ENCODE measurements at places on chromosomes 3 and 15.

- no peak for DNase-seq
Observed at GRCh38 chr15:39285071-39285470, 295.8 kb upstream of the THBS1 start.

- no peak for DNase-seq
Observed at GRCh38 chr3:142117056-142117851, 32.1 kb downstream of the TFDP2 start.

DNA sequence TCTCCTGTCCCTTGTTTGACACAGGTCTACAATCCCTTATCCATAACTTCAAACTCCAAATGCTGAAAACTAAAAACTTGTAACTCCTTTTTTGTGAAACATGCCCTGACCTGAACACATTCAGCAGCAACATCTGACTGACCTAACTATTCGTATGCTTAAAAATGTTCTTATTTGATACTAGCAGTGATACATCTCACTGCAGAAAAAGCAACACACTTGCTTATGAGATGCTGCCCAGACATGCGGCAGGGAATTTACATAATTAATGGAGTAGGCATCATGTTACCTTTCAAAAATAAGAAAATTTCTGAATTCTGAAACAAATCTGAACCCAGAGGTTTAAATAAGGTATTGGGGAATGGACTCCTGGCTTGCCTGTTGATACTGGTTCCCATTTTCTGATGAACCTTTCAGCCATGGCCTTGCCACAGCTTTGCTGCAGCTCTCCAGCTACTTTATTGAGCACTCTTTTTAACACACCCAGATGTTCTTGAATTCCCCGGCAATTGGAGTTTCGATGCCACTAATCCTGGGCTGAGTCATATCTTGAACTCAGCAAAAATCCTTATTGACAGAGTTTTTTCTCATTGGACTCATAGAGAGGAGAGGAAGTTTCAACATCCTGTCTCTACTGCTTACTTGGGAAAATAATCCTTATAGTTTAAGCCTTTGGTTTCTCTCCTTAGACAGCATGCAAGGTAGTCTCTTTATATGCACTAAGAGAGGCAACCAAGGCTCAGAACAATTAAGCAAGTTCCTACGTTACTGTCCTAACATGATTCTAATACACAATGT, 296.6 kb upstream of the LMCD1 start:
- DNase-seq = no peak

DNA sequence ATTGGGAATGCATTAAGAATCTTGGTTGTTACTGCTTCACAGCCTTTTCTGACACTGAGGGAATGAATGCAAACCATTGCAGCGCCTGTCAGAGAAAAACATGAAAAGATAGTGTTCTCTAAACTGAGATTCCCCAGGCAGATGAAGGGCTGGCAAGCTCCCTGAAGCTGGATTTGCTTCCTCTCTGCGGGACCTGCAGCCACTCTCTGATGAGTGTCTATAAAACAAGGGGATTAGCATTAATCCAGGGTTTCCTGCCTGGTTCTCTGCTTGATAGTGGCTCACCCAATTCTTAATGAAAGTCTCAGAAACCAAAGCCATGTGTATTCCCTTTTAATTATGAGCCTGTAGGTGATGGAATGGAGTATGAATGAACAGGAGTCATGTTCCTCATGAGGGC, 344.3 kb upstream of the UMPS start:
- no peak for DNase-seq

GRCh38 chr3:153052096-153052460, 109.9 kb upstream of the RAP2B start:
- DNase-seq = no peak

- no peak for DNase-seq
Observed at GRCh38 chr3:27720899-27721716, 1.0 kb downstream of the EOMES start.

GRCh38 chr3:123349566-123350435, 99.1 kb downstream of the ADCY5 start:
- no peak for DNase-seq

DNA sequence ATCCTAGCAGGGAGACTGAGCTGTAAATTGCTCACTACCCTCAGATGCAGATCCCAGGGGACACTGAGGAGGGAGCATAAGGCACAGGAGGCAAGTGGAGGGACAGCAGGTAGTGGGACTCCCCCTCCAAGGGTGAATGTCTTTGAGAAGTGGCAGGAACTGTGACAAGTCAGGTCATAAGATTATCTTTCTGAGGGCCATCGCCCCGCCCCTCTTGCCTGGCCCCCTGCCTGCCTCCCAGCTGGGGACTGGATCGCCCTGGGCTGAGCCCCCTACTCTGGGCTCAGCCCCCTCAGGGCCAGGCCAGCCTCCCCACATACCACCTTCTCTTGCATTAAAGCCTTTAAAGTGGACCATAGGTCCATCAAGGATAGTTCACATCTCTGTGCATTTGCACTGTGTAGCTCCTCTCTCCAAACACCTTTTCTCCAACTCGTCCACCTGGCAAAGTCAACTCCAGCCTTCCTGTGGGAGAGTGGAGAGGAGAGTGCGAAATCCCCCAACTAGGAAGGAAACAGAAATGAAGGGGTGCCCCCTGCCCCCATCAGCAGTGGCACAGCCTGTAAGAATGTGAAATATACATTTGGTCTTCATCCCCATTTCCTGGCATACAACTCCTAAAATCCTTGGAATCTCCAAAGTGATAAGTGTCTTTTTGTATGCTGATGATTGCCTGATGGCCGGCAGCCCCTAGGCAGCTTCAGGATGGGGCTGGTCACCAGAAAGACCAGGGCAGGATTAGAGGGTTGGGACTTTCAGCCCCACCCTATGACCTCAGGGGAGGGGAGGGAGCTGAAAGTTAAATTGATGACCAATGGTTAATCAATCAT, 14.7 kb downstream of the PIF1 start:
- no peak for DNase-seq

GRCh38 chr3:161069511-161070251, 35.5 kb downstream of the B3GALNT1 start:
- DNase-seq = no peak

- no peak for DNase-seq
Observed at GRCh38 chr3:37742574-37743212, 119.0 kb upstream of the CTDSPL start.

- no peak for DNase-seq
Observed at GRCh38 chr3:39050029-39050428, 1.7 kb downstream of the SCN11A start.

- DNase-seq = no peak
Observed at GRCh38 chr15:91514147-91514546, 339.4 kb upstream of the SLCO3A1 start.

DNA sequence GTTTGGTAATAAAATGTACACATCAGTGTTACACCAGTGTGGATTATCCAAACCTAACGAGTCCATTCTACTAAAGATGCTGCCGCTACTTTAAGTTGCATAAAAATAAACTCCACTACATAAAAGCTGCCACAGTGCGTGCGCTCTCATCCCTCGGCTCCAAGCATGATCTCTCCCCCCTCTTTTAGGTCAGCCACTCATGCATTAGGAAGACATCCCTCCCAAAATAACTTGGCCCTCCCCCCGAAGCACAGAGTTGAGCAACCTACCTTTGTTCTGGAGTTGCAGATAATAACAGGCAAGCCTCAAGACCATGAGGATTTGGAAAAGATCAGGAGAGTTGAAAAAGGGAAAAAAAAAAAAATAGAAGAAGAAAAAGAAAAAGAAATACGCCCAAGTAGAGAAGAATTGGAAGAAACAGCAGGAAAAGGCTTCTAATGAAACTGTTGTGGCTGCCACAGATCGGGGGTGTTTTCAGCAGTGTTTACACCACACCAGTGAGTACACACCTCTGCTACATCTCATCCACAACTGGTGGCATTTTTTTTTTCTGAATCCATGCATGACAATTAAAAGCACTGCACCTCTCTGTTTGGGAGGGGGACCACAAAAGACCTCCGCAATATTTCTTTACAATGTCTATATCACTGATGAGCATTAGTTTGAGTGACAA, 339.2 kb downstream of the FOXP1 start:
- no peak for DNase-seq

DNA sequence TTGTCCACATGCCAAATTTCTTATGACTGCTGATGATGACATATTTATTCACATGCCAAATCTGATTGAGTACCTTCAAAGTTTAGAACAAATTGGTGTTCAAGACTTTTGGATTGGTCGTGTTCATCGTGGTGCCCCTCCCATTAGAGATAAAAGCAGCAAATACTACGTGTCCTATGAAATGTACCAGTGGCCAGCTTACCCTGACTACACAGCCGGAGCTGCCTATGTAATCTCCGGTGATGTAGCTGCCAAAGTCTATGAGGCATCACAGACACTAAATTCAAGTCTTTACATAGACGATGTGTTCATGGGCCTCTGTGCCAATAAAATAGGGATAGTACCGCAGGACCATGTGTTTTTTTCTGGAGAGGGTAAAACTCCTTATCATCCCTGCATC, 17.3 kb downstream of the B3GNT5 start:
- no peak for DNase-seq

GRCh38 chr15:25175789-25176615, 221.2 kb downstream of the SNRPN start:
- peak; percentile 46 for DNase-seq

- peak; percentile 80 for DNase-seq
Observed at GRCh38 chr15:74196175-74196574, 6.4 kb downstream of the STRA6 start.

GRCh38 chr3:142976621-142977398, 13.3 kb upstream of the PAQR9 start:
- peak; percentile 91 for DNase-seq

GRCh38 chr3:42633544-42633943, 20.0 kb upstream of the ZBTB47 start:
- no peak for DNase-seq

DNA sequence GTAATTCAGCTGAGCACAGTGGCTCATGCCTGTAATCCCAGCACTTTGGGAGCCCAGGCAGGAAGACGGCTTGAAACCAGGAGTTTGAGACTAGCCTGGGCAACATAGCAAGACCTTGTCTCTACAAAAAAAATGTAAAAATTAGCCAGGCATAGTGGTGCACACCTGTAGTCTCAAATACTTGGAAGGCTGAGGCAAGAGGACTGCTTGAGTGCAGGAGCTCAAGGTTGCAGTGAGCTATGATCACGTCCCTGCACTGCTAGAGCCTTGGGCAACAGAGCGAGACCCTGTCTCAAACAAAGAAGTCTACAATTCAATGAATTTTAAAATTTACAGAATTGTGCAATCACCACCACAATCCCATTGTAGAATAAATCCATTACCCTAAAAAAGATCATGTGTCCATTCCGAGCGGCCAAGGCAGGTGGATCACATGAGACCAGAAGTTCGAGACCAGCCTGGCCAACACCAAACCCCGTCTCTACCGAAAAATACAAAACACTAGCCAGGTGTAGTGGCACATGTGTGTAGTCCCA, 45.2 kb downstream of the FBXO22 start:
- no peak for DNase-seq

DNA sequence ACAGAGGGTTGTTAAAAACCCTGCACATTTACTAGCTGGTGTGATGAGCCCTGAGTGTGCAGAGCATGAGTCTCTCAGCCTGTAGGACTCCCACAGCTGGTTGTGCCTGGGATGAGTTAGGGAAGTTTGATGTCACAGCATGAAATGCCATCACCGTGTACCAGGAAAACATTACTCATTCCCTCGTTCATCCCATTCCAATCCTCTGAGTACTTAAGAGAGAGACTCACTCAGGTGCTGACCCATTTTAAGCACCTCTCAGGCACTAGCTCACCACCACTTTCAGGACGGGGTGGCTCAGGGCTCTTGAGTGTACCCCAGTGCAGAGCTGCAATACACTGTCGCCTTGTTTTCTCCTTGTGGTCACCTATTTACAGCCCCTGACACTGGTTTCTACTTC, 18.7 kb downstream of the MGLL start:
- no peak for DNase-seq

DNA sequence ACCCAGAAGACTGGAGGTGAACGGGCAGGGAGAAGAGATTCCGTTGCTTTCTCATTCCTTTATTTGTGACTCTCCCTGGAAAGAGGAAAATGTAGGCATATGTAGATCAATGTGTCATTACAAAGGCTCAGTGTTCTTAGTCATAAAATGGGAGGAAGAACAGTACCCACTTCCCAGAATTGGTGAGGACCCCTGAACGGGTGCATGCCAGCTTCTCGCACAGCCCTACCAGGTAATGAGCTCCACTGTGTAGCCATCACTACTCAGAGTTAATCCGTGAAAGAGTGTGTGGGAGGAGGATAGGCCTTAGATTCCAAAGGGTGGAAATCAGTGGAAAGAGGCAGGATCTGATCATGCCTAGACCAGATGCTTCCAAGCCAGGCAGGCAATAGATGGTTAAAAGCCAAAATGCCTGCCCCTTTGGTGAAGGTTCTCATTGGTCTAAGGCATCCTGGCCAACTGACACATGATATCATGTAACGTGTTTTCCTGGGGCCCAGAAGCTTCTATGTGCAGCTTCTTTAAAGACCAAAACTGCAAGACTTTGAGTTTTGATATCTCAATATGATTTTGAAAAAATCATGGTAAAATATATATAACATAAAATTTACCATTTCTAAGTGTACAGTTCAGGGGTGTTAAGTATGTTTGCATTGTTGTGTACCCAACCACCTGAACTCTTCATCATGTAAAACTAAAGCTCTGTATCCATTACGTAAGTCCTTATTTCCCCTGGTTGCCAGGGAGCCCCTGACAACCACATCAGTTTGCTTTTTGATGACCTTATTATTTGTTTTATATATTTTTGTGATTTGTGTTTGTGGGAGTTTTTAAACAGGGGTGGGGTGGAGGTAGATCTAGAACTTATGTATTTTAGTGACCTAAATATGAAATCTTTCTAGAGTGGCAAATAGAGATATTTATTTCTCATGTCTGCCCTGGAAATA, 402.2 kb upstream of the CFAP20DC start:
- DNase-seq = no peak

DNA sequence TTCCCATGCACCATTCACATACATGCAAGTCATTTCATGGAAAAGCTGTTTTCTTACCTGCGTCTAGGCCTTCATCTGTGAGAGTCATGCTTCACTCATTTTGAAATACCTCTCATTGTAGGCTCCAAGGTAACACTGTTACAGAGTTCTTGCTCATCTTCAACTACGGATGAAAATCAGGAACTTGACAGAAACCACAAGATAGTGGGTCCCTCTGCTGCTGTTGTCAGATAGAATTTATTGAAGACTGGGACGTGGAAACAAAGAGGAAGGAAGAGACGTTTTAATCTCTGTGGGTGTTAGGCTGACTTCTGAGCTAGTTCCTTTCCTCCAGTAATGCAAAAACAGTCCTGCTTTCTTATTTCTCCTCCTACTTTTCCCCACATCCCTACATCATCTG, at the start of gene P2RY14:
P2RY14 (minus strand) TSS at position 313 of the 400 bp plus-strand sequence. CDS start 64,226 bp downstream, outside the sequence.
- DNase-seq = no peak

DNA sequence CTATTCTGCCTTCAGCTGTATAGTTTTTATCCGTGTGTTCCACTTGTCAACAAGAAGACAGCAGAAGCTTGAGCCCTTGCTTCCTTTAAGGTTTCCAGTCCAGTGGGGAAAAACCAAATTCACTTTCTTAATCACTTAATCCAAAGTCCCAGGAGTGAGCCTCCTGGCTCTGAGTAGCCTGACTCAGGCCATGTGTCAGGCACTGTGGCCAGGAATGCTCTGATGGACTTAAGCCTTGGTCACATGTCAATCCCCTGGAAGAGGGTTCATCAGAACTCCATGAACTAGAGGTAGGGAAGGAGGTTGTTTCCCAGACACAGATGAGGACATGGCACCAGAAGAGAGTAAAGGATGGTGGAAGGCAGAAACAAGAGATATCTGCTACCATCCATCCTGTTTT, 8.8 kb downstream of the VIPR1 start:
- DNase-seq = no peak
